ENCODE measurements at places on chromosomes 5 and 9. TPM values are rescaled to one million over a fixed set of nuclear protein-coding genes. Genes with fewer than 3 reads are reported as not detected.

The FOXD4 gene
- not detected for total RNA-seq

The SUSD1 gene
- total RNA-seq, result 13.0 TPM

The PLCXD3 gene
- 7.2 TPM for total RNA-seq

The OR1J2 gene
- not detected for total RNA-seq

The NR5A1 gene
- 0.96 TPM for total RNA-seq

The TMEM232 gene
- not detected for total RNA-seq
